ENCODE measurements at places on chromosomes 4 and X.

DNA sequence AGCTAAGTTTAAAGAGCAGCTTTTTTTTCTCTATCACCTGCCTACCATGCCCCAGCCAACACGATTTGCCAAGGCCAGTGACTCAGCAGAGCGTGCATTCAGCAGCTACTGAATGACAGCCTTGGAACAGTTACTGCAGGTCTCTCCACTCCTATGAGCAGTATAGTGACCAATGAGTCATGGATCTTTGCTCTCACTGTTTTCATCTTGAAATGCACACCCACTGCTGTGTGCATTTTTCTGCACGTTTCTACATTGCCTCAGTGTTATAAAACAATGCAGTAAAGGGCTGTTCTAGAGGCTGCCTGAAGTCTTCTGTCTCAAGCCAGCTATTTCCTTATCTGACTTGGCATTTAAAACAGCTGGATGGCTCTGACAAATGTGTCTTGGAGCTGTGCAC, 66.0 kb upstream of the C4orf54 start:
- DNase-seq, result no peak

DNA sequence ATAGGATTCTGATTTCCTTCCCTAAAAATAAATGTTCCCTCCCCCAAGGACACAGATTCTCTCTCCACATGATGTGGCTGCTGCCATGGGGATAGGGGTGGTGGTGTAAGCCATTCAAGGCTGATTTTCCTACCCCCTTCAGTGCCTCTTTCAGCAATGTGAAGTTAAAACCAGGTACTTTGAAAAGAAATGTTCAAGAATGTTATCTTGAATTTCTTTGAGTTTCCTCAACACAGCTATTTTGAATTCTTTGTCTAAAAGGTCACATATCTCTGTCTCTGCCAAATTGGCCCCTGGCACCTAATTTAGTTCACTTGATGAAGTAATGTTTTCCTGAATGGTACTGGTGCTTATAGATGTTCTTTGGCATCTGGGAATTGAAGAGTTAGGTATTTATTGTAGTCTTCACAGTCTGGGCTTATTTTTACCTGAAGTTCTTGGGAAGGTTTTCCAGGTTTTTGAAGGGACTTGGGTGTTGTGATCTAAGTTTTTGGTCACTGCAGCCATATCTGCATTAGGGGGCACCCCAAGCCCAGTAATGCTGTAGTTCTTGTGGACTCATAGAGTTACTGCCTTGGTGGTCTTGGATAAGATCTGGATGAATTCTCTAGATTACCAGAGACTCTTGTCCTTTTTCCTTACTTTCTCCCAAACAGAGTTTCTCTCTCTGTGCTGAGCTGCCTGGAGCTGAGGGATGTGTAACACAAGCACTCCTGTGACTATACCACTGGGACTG, 7.6 kb upstream of the DIPK2B start:
- no peak for DNase-seq

GRCh38 chr4:70687821-70688794, at the start of gene UTP3:
Gene UTP3, plus strand, starts transcription at chr4:70688532. Its CDS starts 146 bp downstream, at chr4:70688678.
- DNase-seq, result peak; percentile 90

- no peak for DNase-seq
Measured at GRCh38 chrX:44042751-44043150, 69.6 kb upstream of the NDP start.

DNA sequence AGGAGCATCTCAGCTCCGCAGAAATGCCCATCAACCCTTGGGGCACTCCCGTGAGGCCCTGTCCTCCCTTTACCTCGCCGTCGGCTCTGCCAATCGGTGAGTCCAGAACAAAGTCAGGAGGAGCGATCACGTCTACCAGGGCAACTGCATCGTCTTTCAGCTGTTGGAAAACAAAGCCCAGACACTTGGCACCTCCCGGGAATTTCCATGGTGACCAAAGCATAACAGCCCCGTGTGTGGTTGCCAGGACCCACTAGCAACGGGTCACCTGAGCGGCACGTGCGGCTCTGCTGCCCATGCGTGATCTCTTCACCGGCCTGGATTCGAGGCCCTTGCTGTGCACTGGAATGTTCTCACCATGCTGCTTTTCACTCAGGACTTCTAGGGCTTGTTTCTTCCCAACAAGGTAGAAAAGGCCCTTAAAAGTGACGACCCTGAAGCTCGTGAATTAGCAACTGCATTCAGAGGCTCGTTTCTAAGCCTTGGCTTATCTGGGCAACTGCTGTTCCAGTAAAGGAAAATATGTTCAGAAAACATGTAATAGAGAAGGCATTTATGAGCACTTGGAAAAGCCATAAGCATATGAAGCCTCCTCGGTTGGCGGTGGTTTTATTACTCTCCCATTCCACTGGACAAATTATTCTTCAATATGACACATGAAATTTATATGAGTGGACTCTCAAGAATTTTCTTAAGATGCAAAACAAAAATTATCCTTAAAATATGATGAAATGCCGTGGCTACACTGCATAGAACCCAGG, 69.5 kb downstream of the ACOX3 start:
- DNase-seq, result no peak

- no peak for DNase-seq
Measured at GRCh38 chr4:112290341-112290740, 4.6 kb upstream of the TIFA start.

DNA sequence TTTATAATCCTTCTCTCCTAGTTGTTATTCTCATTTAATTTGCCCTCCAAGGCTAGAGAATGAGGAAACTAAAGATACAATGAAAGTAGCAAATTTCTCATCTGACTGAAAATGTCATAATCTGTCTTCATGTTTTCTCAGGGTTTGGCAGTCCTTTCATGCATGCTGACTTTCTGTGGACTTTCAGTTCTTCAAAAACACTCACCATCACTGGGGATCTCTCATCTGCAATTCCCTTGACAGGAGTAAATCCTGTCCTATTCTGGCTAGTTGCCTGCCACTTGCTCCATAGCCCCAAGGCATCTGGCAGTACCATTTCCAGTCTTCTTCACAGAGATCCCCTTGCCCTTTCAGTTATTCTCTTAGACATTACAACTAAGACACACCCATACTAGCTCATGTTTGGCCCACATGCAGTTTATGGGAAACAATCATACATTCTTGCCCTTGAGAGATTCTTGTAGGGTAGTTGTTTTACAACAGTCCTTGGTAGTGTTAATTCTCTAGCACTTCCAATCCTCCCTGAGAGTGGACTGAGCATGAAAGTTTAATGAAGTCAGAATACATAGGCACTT, 449.7 kb upstream of the KLHL4 start:
- DNase-seq, result no peak

DNA sequence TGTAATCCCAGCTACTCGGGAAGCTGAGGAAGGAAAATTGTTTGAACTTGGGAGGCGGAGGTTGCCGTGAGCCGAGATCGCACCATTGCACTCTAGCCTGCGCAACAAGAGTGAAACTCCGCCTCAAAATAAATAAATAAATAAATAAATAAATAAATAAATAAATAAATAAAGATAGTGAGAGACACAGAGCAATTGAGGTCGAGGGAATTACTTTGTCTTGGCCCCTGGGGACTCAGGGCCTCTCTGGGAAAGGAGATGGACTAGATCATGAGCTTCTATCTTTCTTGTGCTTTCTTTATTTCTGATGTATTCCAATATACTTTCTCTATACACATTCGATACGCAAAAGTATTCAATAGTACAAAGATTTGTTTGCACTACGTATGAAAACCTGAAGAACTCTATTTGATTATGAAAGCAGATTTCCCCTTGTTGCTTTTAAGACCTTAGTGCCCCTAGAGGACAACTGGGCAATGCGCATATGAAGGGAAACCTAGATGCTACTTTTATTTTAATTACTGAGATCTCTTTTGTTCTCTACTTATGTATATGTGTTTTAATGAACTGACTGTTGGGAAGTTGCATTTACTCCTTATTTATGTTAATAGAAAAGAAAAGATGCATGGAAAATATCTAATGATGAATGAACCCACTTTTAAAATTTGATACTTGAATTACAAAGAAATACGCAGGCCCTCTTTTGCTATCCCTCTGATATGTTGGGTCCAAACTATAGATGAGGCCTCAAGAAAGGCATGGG, 12.8 kb upstream of the ELOVL6 start:
- no peak for DNase-seq

GRCh38 chr4:96347582-96347981, 507.7 kb downstream of the PDHA2 start:
- DNase-seq, result no peak

- no peak for DNase-seq
Measured at GRCh38 chr4:111864066-111864465, 281.2 kb upstream of the FAM241A start.

- no peak for DNase-seq
Measured at GRCh38 chr4:52425751-52426326, 233.3 kb downstream of the USP46 start.

GRCh38 chr4:138226351-138226750, 15.8 kb downstream of the SLC7A11 start:
- no peak for DNase-seq

DNA sequence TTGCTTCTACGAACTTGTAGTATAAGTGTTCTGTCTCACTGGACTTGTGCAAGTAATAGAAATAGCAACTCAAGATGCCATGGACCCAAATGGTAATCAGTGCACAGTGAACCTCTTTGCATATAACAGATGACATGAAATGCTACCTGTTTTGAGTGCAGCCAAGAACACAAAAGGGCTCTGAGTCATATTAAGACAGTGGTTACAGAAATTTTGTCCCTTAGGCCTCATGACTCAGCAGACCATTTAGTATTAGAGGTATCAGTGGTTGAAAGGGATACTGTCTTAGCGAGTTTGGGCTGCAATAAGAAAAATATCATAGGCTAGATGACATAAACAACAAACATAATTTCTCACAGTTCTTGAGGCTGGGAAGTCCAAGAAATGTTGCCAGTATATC, 502.9 kb upstream of the PCDH10 start:
- DNase-seq, result no peak

- no peak for DNase-seq
Measured at GRCh38 chr4:24256066-24256465, 328.3 kb downstream of the DHX15 start.

GRCh38 chrX:47311932-47312774, 58.2 kb upstream of the ZNF157 start:
- DNase-seq, result peak; percentile 43

DNA sequence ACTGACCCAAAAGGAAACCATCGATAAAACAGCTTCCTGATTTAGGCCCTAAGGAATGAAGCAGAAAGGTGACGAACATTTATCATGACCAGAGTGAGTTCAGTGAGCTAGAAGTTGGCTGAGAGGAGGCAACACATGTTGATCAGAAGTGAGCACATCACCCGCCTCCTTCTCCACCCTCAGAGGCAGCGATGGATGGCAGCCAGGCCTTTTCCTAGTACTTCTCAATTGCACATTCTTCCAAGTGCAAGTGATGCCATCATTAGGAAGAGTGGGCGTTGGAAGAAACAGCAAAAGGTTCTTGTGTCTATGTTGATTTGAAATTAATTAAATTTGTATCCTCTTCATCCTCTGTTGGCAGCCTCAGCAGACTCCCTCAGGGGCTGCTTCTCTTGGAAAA, 51.7 kb downstream of the TMEM154 start:
- no peak for DNase-seq

DNA sequence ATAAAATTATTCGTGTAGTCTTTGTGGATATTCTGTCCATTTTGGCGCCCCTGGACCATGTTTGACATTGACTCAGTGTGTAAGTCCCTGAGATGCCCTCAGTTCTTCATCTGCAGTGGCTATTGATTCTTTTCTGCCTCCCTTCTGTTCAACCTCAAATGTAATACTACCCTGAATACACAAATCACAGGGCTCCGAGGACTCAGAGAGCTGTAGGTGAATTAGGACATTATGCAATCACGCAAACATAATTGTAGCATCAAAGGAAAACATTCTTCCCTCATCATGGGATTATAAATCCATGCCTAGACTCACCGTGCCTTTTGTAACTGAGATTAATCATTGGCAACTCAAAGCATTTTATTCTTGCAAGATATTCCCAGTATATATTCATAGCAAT, 161.4 kb upstream of the PACRGL start:
- no peak for DNase-seq

DNA sequence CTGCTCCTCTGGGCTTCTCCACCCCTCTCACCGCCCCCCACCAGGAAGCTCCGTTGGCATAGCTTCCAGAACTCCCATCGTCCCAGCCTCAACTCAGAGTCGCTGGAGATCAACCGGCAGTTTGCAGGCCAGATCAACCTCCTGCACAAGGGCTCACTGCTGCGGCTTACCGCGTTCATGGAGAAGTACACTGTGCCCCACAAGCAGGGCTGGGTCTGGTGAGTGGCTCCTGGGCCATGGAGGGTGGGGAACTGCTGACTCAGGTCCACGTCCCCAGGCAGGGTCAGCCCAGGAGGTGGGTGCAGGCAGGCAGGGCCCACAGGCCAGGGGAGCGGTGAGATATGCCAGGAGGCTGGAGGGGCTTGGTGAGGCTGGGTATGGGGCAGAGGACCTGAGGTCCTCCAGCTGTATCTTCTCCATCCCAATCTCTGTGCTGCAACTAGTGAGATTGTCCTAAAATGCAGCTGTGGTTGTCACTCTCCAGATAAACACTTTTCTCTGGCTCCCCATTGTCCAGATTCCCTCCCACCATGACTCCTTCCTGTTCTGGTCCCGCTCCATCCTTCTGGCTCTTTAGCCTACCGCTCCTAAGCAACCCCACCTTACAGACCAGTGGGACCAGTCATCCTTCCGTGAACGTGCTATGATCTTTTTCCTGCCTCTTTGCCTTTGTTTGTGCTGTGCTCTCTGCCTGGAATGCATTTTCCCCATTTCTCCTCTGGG, 71.9 kb downstream of the STARD8 start:
- DNase-seq, result no peak

DNA sequence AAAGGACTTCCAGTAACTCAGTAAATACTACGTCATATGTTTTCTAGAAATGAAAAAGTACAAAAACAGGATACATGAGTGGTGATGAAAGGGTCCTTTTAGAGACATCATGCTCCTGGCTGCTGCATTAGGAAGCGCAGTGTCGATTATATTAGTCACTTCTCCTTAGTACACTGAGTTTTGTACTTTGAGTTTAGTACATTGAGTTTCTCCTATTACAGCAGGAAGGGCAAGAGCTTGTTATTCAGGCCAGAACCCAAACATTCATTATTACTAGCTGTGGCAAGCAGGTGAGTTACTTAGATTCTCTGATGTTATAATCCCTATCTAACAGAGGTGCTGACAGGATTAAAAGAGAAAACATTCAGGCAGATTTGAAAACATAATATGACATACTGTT, 21.3 kb downstream of the RPGR start:
- DNase-seq, result no peak

GRCh38 chrX:110081320-110081719, 78.4 kb downstream of the TMEM164 start:
- DNase-seq, result no peak

DNA sequence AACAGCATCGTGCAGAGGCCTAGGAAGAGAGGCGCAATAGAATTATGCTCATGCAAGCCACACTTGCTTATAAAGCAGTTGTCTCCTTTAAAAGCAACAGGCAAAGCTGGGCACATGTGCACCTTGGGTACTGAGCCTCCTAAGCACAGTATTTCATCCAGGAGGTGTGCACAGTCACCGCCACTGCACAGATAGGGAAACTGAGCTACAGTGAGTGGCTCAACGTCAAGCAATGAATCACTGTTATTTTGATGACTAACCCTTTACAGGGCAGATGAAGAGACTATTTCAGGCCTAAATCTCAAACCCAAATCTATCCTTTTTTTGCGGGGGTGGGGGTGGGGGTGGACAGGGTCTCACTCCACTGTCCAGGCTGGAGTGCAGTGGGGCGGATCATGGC, 42.3 kb downstream of the BCOR start:
- DNase-seq, result no peak
